ENCODE measurements at places on chromosomes 3 and 15.
A peak's percentile ranks its signal among the peaks of the same experiment; 100 is the strongest.

GRCh38 chr3:43423142-43423541 is 136.8 kb downstream of the SNRK start:
- DNase-seq, result no peak

GRCh38 chr15:63395730-63396151 is 14.1 kb upstream of the CA12 start:
- DNase-seq, result no peak

DNA sequence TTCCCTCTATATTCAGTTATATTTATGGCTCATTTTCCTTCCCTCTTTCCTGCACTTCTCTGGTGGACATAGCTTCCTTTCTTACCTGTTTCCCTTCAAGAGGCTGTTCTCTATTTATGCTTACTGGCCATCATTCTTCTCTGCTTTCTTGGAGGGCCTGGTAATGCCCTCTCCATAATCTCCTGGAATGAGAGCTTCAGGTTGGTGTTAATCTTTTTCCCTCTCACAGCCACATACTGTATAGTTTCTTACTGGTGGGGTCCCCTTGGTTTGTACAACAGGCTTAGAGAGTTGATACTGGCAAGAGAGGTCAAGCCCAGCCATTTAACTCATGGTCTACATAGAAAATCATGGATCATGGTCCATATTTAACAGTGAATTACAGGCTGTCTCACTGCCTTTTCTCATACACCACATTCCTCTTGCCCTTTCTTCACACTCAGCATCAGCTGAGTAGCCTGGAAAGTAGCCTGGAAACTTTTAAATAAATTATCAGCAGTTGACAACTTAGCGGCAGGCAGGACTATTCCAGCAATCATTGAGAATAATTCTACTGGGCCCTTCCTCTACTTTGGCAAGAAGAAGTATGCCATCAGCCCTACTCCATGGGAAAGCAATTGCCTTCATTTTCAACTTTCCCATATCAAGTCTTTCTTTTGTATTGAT is 38.0 kb upstream of the DPH6 start:
- no peak for DNase-seq

GRCh38 chr3:195709676-195710085 is 11.1 kb upstream of the MUC20 start:
- no peak for DNase-seq

DNA sequence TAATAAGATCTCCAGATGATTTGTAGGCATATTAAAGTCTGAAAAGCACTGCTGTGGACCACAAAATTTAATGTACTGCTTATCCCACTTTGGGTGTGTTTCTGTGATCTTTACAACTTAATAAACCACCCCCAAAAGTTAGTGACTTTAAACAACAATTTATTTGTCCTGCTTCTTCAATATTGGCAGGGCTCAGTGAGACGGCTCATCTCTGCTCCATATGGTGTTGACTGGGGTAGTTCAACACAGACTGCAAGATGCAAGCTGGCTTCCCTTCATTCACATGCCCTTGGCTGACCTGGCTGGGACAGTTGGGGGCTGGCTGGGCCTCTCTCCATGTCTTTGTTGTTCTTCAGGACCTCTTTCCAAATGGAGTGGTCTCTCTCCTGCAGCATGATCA is 337.8 kb downstream of the FHIT start:
- DNase-seq, result no peak

DNA sequence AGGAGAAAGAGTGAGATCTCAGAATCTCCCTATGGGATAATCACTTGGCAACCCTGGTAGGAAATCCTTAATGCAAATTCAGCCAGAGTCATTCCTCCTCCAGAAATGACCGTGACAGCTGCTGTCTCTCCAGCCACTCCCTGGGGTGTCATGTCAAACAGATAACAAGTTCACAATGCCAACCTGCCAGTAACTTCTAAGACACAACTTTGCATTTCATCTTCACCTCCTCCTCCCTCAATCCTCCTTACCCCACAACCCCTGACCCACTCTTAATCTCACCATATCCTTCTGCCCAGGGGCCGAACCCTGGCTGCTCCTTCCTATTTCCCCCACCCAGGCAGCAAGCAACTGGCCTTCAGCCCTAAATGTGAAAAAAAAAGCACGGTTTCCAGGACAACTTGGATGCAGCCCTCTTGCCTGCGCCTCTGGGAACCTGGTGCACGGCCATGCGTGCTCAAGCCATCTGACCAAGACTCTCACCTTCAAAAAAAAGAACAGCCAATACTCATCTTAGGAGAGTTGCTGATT is 166.0 kb downstream of the NTRK3 start:
- no peak for DNase-seq

DNA sequence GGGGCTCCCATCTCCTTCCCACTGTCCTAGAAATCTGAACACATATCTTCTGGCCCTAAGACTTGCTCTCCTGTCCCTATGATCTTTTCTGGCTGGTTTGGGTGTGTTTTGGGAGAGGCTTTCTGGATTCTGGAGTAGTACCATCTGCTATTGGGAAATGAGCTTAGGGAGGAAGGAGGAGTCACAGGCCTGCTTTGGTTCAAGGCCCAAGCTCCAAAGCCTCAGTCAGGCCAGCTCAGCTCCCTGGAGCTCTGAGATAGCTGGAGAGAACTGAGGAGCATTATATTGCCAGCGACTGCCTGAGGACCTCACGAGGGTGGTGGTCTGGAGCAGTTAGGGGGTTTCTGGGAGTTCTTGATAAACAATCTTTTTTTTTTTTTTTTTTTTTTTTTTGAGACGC is 18.7 kb downstream of the RASGRF1 start:
- no peak for DNase-seq

- DNase-seq, result no peak
These were observed 2.1 kb downstream of the USP50 start for GRCh38 chr15:50544368-50544767.

- no peak for DNase-seq
These were observed 480.5 kb downstream of the CNTN4 start for GRCh38 chr3:2579206-2579605.

DNA sequence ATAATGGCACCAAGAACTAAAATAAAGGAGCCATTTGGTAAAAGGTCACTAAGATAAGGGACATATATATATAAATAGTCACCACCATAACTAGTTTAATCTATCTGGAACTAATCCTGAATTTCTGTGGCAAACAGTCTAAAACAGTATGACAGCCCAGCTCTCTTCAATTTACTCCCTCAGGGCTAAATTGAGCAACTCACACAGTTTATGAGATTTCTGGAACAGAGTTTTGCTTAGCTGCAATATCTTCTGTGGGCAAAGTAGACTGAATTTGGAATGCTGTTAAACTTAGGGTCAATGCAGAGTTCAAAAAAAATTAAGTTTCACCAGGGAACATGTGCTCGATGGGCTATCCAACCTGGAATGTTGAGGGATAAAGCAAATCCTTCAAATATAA is 70.1 kb upstream of the VEPH1 start:
- DNase-seq, result no peak

- no peak for DNase-seq
These were observed 136.0 kb upstream of the CBLB start for GRCh38 chr3:106004826-106005225.

GRCh38 chr3:123660900-123661299 is 76.0 kb upstream of the HACD2 start:
- DNase-seq, result no peak

DNA sequence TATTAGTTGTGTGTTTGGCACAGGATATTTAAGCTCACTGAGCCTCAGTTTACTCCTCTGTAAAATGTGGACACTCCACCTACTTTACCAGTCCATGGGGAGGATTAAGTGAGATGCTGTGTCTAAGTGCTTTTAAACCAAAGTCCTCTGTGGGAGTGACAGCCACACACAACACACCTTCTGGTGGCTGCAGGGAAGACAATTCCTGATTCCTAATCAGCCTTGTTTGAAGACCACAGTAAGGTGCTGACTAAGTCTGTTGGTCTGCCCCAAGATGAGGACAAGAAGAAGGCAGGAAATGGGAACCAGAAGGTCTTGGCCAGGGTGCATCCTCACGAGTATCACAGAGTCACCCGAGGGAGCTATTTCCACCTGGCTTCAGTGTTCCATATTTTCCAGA is 52.3 kb downstream of the EPHB1 start:
- no peak for DNase-seq

GRCh38 chr3:105555206-105555605 is 188.5 kb downstream of the ALCAM start:
- no peak for DNase-seq

- peak; percentile 29 for DNase-seq
These were observed at the start of gene SMAD3 for GRCh38 chr15:67065531-67066005. Gene SMAD3, plus strand, starts transcription at chr15:67065602. Its CDS starts 553 bp downstream, at chr15:67066155.

- no peak for DNase-seq
These were observed 1039.6 kb downstream of the ROBO2 start for GRCh38 chr3:78079514-78079913.

- no peak for DNase-seq
These were observed 38.6 kb downstream of the EPHA3 start for GRCh38 chr3:89145995-89146394.

DNA sequence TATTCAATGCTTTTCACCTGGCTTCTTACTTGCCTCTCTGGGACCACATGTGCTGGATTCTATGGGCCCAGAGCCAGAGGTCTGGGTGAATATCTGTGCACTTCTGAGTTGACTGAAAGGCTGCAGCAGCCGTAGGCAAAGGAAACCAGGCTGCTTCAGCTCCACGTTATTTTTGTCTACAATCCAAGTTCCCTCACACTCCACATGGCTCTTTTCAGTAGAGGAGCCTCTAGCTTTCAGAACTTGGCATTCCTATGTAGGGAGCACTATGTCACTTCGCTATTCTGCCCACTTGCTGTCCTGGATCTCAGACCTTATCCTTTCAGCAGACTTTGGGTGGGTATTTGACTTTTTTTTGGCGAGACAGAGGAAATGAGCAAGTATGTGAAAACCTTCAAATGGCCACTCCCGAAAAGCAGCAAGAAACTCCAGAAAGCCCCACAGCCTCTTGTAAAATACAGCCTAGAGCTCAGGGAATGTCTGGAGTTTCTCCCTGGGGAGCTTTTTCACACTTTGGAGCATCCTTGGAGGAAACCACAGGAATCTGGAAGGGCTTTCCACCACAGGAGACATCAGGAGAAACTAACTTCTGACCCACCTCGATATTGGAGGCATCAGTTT is 80.9 kb downstream of the DUT start:
- no peak for DNase-seq

DNA sequence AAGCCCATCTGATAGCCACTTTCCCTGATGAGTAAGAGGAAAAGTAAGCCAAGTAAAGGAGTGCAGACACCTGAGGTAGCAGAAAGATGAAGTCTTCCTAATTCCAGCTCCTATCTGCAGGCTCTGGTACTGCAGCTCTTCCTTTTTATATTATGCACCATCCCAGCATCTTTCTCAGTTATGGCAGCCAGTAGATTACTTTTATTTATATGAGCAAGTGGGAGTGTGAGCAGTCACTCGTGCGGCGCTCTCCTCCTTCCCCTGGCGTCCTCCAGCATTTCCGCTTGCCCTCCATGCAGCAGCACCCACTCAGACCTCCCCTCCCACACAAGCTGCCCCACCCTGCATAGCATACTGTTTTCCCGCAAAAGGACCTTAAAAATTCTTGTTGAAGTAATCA is 465.9 kb upstream of the DPPA4 start:
- DNase-seq, result no peak

GRCh38 chr3:129384594-129385323 is 43.7 kb downstream of the EFCAB12 start:
- DNase-seq, result no peak

DNA sequence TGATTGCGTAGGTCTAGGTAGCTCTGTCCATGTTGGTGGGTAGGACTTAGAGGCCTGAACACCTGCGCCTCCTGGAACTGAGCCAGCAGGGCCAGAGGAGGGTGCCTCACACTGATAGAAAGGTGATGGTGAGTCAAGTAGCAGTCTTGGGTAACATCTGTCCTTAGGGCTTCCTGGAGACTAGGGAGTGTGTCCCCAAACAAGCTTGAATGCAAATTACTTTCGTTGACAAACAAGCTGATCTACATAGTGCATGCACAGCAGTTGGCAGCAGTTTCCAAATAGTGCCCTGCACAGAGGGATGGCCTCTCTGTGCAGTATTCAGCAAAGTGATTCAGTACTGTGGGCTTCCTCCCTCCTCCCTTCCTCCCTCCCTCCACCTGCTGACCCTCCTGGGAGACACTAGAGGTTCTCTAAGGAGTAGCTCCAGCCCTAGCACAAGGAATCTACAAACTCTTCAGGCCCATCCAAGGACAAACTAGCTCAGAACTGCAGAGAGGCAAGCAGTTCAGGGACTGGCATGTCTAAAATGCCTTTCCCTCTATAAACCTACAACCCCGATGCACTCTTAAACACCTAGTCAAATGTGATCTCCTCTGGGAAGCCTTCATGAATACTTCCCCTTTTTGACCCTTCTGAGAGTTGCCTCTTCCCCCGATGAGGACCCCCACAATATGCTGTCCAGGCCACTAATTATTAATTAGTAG is 61.0 kb downstream of the TLE3 start:
- no peak for DNase-seq

GRCh38 chr3:138923531-138923994 is 23.4 kb downstream of the FOXL2 start:
- peak; percentile 84 for DNase-seq

DNA sequence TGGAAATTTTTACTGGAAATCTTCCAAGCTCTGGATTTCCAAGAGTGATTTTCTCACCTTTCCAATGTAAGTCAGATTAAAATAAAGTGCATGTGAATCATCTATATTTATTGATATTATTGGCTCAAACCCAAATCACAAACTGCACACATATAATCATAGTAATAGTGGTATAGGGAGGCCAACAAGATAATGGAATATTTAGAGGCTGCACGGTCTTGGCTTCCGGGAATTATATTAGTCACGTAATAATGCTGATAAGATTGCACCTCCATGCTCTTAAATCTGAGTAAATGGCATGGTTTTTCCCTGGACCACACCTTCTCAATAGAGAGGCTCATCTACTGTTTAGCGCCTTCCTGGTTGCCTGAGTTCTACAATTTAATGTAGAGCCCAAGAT is 567.1 kb upstream of the NR2F2 start:
- DNase-seq, result no peak

GRCh38 chr3:152421162-152421561 is 152.4 kb downstream of the MBNL1 start:
- no peak for DNase-seq

DNA sequence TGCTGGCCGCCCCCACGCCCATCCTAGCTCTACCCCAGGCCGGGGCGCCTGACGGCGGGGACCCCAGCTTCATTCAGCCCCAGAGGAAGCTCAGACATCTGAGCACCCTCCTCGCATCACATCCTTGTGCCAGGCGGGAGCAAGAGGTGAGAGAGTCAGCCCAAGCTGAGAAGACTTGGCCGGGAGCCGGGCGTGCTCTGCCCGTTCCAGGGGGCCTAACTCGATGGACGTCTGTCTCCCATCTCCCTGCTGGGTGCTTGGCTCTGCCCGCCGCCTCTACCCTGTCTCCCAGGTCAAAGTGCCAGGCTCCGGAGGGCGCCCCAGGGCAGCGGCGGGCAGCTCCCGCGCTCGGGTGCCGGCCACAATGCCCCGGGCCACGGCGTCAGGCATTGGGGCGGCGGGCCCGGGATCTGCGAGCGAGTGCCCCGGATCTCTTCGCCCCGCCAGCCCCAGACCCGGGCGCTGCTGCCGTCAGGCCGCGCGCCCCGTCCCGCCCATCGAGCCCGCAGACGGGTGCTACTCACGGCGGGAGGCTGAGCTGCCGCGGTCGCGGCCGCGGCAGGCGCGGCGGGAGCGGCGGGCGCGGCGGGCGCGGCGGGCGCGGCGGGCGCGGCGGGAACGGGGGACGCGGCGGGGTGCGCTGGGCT is 388 bp downstream of the DAPK2 start:
- no peak for DNase-seq

Measured in NCI-H1436 (cell line).